ENCODE measurements at places on chromosomes 3 and 15.
A peak's percentile ranks its signal among the peaks of the same experiment; 100 is the strongest.

GRCh38 chr3:16173283-16174025 lies 1.0 kb upstream of the GALNT15 start:
- DNase-seq = no peak

DNA sequence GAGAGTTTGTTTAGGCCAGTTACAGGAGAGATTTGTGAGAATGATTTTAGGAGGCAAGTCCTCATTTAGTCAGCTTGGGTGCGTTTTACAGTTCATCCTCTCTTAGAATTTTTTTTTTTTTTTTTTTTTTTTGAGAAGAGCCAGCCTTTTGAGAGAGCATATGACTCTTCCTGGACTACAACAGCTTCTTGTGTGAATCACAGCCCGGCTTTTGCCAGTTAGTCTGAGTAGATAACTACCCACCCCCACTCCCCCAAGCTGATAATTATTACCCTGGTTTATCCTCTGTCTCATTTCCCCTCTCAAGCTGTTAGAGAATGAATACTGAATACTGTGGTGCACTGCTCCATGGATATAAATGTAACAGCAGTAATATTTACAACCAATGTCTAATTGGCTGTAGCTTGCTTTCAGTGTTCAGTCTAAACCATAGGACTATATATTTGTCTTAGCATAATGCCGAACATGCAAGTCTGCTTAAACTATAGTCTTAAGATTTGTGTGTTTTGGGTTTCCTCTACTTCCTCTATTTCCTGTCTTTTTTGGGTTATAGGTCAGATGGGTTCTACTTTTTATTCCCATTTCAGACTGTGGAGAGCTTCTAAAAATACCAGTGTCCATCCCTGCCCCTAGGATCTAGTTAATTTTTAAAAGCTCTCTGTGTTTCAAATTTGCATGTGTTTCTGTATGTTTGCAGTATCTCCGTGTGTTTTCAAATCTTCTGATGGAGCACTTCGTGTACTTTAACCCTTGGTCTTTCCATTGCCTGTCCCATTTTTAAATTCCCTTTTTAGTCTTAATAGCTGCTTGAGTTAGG lies 8.0 kb downstream of the CHD2 start:
- no peak for DNase-seq

DNA sequence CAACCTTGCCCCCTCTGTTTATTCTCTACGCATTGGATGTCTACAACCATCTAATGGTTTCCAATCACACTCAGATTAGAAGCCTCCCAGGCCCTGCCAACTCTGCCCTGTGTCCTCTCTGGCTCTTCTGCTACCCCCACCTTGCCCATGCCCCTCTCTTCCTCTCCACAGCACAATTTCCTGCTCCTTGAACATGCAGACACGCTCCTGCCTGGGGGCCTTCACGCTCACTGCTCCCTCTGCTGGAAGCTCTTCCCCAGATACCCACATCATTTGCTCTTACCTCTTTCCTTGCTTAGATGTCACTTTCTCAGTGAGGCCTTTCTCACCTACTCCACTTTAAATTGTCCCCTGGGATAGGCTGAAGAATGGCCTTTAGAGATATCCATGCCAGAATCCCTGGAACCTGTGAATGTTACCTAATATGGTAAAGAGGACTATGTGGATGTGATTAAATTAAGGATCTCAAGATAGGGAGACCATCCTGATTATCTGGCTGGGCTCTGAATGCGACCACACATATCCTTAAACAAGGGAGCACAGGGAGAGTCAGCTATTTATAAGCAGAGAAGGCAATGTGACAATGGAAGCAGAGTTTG lies 9.9 kb downstream of the KY start:
- DNase-seq = peak; percentile 46

- no peak for DNase-seq
These were observed 138.5 kb downstream of the ALCAM start for GRCh38 chr3:105505170-105505569.

- no peak for DNase-seq
These were observed 117.5 kb upstream of the PROK2 start for GRCh38 chr3:71902258-71903111.

- DNase-seq = no peak
These were observed 96.0 kb upstream of the MYZAP start for GRCh38 chr15:57495554-57496165.

- peak; percentile 51 for DNase-seq
These were observed 22.6 kb upstream of the C3orf70 start for GRCh38 chr3:185175370-185175987.

- no peak for DNase-seq
These were observed 208.2 kb upstream of the CTDSPL start for GRCh38 chr3:37653466-37653865.
